ENCODE measurements at places on chromosomes 6 and 20.
A peak's percentile ranks its signal among the peaks of the same experiment; 100 is the strongest.

DNA sequence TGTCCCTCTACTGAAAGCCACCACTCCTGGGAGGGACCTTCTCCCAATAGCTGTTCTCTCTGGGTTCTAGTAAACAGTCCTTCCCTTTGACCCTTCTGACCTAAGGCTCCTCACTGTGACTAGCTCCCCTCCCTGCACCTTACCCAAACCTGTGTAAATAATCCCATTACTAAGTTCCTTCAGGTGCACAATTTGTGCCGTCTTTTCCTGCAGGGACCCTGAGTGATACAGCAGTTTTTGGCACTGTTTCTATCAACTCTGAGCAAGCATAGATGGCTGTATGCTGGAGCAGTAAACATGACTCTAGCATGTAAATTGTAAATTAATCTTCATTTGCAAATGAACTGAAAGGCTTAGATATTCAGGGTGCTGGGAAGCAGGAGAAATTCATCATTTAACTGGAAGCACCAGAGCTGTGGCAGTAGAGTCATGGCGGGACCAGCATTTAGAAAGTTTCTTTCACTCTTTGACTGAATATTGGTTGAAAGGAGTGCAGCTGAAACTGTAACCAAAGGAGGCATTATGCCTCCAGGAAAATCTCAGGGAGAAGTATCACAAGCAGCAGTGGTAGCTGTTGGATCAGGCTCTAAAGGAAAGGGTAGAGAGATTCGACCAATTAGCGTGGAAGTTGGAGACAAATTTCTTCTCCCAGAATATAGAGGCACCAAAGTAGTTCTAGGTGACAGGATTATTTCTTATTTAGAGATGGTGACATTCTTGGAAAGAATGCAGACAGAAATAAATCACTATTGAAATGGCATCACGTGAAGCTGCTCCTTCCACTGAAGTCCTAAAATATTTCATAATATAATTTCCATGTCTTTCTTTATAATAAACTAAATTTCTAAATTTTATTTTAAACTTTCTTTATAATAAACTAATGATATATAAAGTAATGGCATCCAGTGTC lies 117.8 kb downstream of the TCP11 start:
- DNase-seq: no peak

DNA sequence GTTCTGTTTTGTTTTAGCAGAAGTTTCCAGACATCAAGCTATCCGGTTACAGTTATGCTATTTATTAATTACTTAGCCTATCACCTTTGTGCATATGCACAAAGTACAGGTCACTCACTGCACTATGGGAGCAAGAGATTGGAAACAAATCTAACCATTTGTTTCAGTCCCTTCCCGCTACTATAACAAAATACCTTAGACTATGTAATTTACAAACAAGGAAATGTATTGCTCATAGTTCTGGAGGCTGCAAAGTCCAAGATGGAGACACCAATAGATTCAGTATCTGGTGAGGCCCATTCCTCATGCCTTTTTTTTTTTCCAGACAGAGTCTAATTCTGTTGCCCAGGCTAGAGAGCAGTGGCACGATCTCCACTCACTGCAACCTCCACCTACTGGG lies 35.1 kb downstream of the ATP9A start:
- no peak for DNase-seq

DNA sequence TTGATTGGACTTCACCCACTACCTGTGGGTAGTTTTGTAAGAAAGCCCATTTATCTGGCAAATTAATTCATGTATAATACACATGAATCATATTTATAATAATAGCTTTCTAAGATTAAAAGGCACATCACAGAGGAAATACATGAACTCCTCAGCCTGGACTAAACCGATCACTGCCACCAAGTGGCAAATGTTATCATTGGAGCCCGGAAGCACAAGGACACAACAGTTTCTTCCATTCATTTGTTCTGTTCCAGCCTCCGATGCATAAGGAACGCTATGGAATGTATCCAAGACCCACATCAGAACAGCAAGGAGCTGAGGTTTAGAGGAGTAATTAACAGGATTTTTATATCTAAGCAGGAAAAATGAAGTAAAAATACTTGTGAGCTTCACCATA lies 13.9 kb upstream of the IPCEF1 start:
- DNase-seq: no peak

GRCh38 chr6:1542764-1543163 lies 67.0 kb upstream of the FOXC1 start:
- DNase-seq: no peak

GRCh38 chr6:149140137-149140909 lies 177.2 kb upstream of the TAB2 start:
- DNase-seq: peak; percentile 20

- DNase-seq: no peak
These were observed 54.7 kb upstream of the ZMYND8 start for GRCh38 chr20:47411161-47411560.

GRCh38 chr20:57471496-57472372 lies 53.2 kb downstream of the CTCFL start:
- no peak for DNase-seq

- DNase-seq: no peak
These were observed 55.2 kb upstream of the SUPT3H start for GRCh38 chr6:45432977-45433376.

DNA sequence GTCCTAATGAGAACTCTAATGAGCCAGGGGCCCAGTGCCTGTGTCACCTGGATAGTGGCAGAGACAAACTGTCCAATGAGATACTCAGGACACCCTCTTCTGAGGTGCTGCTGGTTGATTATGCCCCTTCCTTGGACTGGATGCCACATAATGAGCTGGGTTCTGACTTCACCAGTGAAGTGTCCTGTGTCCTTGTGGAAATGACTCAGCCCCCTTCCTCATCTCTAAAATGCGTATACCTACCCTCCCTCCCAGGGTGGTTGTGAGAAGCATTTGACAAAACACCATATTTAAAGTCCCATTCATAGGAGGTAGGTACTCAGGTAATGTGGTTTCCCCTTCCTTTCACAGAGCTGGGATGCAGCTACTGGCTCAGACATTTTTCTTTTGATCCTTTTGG lies 28.4 kb upstream of the RNF24 start:
- DNase-seq: no peak

DNA sequence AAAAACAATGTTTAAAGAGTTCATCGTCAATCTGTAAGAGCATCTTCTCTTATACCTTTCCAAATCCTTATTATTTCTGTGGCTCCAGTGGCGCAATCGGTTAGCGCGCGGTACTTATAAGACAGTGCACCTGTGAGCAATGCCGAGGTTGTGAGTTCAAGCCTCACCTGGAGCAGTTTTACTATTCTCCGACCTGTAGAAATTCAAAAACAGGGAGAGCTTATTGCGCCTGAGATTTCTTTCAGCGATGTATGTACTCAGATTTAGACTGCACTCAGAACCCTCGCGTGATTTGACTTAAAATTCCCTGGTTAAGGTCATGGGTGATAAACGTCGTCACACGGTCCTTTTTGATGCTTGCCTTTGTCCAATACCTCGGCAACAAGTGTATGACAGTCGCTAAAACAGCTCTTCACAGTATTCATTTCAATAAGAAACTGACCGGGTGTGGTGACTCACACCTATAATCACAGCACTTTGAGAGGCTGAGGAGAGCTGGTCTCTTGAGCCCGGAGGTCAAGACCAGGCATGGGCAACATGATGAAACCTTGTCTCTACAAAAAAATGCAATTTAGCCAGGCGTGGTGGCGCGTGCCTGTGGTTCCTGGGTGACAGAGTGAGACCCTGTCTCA lies 11.9 kb downstream of the GPX5 start:
- peak; percentile 12 for DNase-seq

- no peak for DNase-seq
These were observed 923.7 kb downstream of the TBC1D32 start for GRCh38 chr6:120410586-120410985.

- DNase-seq: no peak
These were observed 182.2 kb downstream of the AKAP7 start for GRCh38 chr6:131317516-131317915.

DNA sequence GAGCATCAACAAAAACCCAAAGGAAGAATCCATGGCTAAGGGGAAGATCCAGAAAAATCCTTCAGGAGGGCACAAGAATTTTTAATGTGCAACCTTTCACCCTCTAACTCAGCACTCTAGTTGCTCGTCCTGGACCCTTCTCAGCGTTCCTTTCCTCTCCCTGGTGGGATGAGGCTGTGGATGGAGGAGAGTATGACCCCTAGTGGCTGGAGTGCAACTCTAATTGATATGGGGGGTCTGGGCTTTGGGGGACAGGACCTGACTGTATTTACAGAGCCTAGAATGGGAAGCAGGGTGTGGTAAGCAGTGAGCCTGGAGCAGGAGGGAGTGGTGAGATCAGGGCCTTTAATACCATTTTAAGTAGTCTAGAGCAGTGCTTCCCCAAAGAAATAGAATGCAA lies 83.9 kb upstream of the CEP85L start:
- DNase-seq: no peak

DNA sequence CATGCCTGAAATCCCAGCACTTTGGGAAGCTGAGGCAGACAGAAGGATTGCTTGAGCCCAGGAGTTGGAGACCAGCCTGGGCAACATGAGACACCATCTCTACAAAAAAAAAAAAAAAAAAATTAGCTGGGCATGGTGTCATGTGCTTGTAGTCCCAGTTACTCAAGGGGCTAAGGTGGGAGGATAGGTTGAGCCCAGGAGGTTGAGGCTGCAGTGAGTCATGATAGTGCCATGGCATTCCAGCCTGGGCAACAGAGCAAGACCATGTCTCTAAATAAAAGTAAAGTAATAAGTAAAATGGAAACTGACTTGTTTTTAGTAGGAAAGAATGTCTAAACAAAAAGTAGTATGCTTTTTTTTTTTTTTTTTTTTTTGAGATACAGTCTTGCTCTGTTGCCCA lies 240.7 kb downstream of the ARID1B start:
- DNase-seq: no peak

DNA sequence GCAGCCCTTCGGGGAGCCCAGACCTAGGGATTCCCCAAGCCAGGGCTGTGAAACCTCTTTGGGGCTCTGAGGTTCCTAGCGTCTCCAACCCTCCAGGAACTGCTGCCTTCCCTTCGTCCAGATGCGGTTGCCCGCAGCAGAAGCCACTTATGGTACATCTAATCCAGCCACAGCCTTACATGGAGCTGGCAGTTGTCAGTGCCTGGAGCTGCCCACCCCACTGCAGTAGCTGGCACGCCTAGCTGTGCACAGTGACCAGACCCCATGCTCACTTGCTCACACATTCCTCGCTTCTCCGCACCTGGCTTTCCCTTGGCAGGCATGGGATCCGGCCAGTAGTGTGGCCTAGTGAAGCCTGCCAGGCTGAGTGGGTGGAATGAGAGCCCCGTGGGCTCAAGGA lies 547.6 kb downstream of the TBC1D32 start:
- DNase-seq: no peak

DNA sequence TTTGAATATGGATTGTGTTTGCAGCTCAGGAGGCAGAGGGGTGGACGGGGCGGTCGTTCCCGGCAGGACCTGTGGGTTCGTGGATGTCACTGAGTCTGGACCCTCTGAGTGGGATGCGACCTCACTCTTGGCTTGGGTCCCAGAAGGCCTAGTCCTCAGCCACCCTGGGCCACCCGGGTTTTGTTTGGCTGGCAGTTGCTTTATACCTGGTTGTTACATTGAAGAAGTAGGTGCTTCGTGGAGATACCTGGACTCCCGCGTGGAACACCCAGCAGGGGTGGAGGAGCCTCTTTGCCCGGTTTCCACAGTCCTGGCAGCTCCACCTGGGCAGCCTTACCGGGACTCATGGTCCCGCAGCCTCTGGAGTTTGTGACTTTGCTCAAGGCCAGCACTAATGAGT lies 405.1 kb downstream of the TAF4 start:
- DNase-seq: no peak

DNA sequence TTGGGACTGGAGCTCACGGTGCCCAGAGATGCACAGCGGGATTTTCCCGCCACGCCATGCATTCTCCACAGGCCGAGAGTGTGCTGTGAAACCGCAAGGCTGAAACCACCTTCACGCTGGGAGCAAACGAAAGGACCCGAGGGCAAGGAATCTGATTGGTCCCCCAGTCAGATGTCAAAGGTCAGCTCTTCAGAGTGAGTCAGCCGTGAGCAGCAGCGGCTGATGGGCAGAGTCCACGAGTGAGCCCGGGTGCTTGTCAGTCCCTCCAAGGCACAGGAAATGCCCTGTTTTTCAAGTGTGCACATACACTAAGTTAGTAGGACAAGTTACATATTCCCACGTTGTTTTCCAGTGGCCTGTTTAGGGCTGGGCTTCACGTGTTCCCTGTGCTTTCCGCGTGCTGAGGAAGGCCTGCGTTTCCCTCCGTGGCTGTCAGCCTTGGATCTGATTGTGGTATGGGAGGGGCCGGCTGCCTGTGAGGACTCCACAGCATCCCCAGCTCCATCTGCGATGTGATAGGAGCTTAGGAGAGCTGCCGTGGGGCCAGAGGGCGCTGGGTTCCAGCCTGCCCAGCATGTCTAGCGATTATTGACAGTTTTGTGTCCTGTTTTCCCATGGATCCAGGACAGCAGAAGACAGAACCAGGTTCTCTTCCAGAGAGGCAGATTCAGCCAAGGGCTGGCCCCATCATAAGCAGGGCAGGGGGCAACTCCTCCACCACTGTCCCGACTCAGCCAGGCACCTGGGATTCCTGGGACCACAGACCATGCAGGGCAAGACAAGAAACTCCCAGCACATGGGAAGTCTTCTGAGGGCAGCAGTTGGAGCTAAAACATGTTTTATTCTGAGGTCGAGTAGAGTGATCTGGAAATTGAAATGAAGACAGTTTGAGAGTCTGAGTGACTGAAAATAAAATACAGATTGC lies 38.2 kb upstream of the FRMD1 start:
- no peak for DNase-seq

DNA sequence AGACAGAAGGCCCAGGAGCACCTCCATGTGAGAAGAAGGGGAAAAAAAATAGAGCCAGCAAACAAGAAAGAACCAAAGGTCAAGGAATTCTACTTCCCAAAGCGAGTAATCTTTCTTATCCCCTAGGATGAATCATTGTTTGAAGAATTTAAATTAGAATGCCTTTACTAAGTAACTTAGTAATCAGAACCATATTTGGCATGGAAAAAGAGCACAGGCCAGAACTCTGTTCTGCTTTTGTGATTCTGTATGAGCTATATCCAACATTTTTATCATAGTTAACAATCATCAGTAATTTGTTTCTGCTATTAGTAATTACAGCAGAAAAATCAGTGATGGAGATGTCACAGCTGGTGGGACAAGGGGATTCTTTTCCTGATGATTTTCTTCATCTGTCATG lies 228.8 kb upstream of the FAM83B start:
- no peak for DNase-seq

DNA sequence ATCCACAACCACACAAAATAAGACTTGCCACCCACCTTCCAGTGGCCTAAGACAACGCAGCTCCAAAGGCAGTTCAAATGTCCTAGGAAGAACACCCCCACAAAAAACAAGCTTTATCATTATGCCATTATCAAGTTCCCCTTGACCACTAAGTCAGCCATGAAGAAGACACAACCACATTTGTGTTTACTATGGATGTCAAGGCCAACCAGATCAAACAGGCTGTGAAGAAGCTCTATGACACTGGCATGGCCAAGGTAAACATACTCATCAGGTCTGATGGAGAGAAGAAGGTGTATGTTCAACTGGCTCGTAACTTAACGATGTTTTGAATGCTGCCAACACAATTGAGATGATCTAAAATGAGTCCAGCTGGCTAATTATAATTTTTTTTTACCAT lies 26.1 kb downstream of the SEC63 start:
- DNase-seq: no peak

- no peak for DNase-seq
These were observed 137.4 kb downstream of the TFAP2C start for GRCh38 chr20:56766528-56766927.

GRCh38 chr6:26075063-26075717 lies 12.0 kb upstream of the HFE start:
- no peak for DNase-seq

GRCh38 chr6:105485456-105485855 lies 82.6 kb upstream of the PREP start:
- DNase-seq: no peak

Data from stimulated activated CD4-positive, alpha-beta T cell treated with anti-CD3 and anti-CD28 coated beads, Interleukin-4, amount 100 ng/mL, for 4 hours (primary cell).